ENCODE measurements at places on chromosomes 3 and 15.

DNA sequence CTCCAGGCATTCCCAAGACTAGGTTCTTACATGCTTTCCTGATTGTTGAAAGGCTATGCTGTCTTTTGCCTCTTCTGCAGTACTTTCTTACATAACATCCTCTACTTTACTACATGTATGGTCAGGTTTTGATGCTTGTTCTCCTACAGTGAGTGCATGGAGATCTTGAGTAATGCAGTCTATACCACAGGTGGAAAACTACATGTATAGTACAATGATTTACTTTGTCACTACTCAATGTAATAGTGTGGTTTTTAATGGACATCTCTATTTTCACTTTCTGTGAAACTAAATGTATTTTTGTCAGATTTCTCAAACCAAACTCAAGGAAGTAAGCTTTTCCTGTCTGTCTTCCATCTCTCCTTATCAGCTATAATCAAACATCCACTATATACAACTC is 657.0 kb downstream of the TUSC7 start:
- no peak for DNase-seq

GRCh38 chr3:5339967-5340535 is 152.5 kb downstream of the EDEM1 start:
- DNase-seq: no peak

GRCh38 chr15:64105113-64105704 is 9.4 kb downstream of the SNX1 start:
- peak; percentile 61 for DNase-seq

- no peak for DNase-seq
Observed at GRCh38 chr3:29203851-29204250, 77.0 kb upstream of the RBMS3 start.

GRCh38 chr15:66167854-66168253 is 85.7 kb downstream of the MEGF11 start:
- no peak for DNase-seq

DNA sequence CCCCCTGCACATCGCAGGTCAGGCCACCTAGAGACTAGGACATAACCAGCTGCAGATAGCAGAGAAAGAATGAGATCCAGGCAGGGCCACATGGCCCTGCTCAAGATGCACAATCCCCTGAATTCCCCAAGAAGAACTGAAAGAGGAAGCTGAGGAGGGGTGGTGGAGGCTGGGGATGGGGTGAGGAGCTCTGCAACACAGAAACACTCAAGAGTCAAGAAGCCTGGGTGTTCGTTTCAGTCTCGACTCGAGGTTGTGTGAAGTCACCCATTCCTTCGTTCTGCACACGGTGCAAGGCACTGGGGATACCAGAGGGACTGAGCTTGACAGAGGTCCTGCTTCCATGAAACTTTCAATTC is 62.0 kb downstream of the TLE3 start:
- DNase-seq: no peak

GRCh38 chr3:151386056-151386455 is 1.5 kb upstream of the P2RY12 start:
- DNase-seq: no peak

- no peak for DNase-seq
Observed at GRCh38 chr3:170738766-170739165, 131.2 kb downstream of the RPL22L1 start.

GRCh38 chr15:25544076-25544475 is 105.3 kb upstream of the UBE3A start:
- no peak for DNase-seq

DNA sequence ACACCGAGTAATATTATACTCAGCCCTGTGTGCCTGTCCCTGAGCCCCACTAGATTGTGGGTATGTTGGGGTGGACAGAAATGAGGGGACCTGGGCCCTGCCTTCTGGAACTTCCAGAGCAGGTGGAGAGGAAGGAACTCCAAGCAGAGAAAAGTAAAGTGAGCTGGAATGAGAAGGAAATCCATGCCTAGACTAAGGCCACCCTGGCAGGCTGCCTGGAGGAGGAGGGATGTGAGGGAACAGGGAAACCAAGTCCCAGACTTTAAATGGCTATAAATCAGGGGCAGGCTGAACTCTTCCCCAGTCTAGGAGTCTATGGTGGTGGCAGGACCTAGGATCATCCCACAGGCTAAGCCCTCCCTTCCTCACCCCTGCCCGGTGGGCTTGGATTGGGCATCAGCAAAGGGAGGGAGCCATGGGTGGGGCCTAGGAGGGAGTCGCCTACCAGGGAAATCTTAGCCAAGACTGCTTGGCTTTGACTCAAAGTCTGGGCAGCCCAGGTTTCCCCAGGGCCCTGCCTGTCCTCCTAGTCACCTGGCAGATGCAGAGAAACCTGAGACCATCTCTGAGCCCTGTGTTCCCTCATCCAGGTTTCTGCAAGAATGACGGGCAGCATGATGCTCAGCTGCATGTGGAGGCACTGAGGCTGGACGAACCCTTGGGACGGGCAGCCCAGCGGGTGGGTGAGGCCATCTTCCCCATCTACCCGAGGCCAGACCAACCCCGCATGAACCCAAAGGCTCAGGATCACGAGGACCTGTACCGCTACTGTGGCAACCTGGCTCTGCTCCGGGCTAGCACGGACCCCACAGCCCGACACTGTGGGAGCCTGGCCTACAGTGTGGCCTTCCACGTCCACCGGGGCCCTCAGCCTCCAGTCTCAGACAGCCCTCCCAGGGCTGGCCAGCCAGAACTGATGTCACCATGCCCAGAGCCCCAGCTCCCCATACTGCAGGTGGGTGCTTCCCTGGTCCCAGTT is 15.6 kb upstream of the STRA6 start:
- DNase-seq: no peak

Measured in fibroblast of the conjunctiva (primary cell).